ENCODE measurements at places on chromosomes 2 and 18.

GRCh38 chr2:231717281-231718171 lies 9.2 kb downstream of the PTMA start:
- DNase-seq = peak; percentile 38

DNA sequence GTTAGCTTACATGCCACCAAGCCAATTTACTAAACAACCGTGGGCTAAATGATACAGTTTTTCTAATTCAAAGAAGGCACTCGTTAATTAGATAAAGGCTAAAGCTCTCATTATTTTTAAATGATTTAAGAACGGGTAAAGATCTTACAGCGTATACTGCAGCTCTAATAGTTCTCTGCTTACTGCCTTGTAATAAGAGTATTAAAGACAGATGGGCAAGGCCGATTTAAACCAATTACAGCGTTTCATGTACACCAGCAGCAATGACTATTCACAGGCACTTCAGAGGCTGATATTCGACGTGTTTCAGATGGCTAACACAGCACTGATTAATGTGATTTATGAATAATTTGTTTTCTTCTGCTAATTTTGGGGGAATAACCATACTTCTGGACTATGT lies 259.3 kb downstream of the ZNF407 start:
- no peak for DNase-seq

- no peak for DNase-seq
Measured at GRCh38 chr2:28583899-28584553, 88.2 kb downstream of the PLB1 start.

DNA sequence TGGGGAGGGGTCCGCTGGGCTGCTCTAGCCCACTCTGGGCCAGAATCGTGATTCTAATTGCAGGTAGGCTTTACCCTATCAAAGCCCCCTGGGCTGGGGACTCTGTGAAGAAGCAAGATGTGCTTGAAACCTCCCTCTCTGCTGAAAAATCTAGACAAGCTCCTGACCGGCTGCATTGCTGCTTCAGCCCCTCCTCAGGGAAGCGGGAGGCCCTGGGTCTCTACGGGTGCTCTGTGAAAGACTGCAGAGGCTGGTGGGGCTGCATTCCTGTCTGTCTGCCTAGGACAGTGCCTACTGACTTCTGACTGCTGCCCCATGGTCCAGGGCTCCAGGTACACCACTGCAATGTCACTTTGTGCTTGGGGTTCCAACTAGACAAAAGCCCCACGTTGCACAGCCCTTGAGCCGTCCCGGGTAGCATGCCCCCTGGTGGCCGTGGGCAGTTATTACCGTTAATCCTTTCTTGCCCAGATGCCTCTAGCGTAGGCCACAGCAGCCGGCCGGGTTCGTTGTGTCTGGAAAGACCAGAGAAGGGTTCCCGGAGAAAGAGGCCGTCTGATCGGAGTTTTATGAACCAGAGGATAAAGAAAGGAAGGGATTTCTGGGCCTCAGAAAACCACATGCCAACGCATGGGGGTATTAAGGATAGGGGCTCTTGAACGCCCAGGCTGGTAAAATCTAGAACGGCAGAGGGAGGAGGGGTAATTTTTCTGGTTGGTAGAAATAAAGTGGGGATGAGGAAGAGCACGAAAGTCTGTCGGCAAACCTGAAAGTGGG lies 15.9 kb upstream of the C1QL2 start:
- no peak for DNase-seq

DNA sequence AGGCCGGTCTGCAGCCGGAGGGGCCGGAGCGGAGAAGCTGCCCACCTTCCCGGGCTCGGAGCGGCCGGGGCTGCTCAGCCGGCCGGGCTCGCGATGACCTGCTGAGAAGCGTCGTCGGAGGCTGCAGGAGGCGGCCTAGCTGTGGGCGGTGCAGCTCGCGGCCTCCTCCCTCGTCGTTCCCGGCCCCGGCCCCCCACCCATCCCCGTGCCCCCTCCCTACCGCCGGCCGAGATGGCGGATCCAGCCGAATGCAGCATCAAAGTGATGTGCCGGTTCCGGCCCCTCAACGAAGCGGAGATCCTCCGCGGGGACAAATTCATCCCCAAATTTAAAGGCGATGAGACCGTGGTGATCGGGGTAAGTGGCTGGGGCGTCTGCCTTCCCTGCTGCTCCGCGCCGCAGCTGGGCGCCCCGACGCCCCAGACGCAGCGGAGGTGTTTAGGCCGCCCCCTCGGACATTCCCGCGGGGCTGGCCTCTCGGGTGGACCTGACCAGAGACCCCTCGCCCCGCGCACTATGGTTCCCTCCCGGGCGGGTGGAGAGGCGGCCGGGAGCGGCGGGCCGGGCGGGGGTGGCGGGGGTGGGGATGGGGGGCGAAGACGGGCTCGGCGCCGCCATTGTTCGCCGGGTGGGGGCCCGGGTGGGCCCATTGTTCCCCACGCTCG lies 492 bp downstream of the KIF5C start:
- DNase-seq = no peak

- no peak for DNase-seq
Measured at GRCh38 chr2:195322324-195322723, 334.7 kb upstream of the SLC39A10 start.

- no peak for DNase-seq
Measured at GRCh38 chr2:33395655-33396249, 80.7 kb upstream of the RASGRP3 start.

DNA sequence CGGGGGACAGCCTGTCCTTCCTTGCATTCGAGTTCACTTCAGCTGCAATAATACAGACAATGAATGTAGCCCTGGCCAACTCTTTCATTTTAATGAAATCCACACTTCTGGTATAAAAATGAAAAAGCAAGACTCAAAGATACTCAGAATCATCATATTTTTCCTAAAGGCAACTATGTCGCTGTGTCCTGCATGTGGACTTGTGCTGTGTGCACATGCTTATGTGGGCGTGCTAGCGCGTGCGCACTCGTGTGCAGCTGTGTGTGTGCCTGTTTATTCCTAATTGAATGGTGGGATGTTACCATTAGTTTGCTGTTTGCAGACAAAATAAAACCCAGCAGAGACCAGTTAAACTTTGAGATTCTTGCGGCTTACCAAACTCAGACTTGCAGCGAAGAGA lies 49.6 kb downstream of the SMIM21 start:
- no peak for DNase-seq

Data from NCI-H1436 treated with DMSO at 0.1 percent for 48 hours (cell line).